ENCODE measurements at places on chromosomes 7 and 10. TPM values are rescaled to one million over a fixed set of nuclear protein-coding genes. Genes with fewer than 3 reads are reported as not detected.
A peak's percentile ranks its signal among the peaks of the same experiment; 100 is the strongest.

Gene CDHR1
- total RNA-seq = not detected

Gene NXPH1
- not detected for total RNA-seq

GRCh38 chr7:151712810-151713125 lies 164.1 kb downstream of the PRKAG2 start:
- H3K27me3 ChIP-seq = no peaks in the 10 kb centered on the region
- no peaks in the 10 kb centered on the region for H3K4me1 ChIP-seq
- H3K36me3 ChIP-seq = no peaks in the 10 kb centered on the region
- DNase-seq = no peak
- H3K4me3 ChIP-seq = no peak overlapping the region

DNA sequence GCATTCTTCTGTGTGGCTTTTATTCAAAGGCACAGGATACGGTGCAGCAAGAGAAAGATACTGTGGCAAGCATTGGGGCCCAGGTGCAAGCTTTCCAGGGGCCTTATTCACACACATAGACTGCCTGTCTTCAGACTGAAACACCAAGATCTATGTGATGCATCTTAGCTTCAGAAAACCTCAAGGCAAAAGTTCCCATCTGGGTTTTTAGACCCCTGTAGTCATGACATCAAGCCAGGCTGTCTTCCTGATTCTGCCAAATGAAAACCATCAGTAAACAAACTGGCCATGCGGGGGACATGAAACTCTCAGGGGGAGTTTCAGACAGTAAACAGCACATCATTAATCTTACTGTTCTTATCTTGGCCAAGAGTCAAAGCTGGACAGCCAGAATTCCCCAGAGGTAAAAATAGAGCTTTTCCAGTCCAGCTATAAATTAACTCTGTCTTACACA lies 9.8 kb downstream of the AGBL3 start:
- H3K36me3 ChIP-seq = no peaks in the 10 kb centered on the region
- H3K27ac ChIP-seq = peak overlapping the region; percentile 85
- no peak for DNase-seq
- H3K4me1 ChIP-seq = peaks cover 85% of the 10 kb centered on the region
- no peaks in the 10 kb centered on the region for H3K27me3 ChIP-seq

- no peak overlapping the region for H3K27ac ChIP-seq
- peaks cover 28% of the 10 kb centered on the region for H3K36me3 ChIP-seq
- no peaks in the 10 kb centered on the region for H3K4me1 ChIP-seq
These were observed 32.9 kb upstream of the FOXL3 start for GRCh38 chr7:256981-257646.

DNA sequence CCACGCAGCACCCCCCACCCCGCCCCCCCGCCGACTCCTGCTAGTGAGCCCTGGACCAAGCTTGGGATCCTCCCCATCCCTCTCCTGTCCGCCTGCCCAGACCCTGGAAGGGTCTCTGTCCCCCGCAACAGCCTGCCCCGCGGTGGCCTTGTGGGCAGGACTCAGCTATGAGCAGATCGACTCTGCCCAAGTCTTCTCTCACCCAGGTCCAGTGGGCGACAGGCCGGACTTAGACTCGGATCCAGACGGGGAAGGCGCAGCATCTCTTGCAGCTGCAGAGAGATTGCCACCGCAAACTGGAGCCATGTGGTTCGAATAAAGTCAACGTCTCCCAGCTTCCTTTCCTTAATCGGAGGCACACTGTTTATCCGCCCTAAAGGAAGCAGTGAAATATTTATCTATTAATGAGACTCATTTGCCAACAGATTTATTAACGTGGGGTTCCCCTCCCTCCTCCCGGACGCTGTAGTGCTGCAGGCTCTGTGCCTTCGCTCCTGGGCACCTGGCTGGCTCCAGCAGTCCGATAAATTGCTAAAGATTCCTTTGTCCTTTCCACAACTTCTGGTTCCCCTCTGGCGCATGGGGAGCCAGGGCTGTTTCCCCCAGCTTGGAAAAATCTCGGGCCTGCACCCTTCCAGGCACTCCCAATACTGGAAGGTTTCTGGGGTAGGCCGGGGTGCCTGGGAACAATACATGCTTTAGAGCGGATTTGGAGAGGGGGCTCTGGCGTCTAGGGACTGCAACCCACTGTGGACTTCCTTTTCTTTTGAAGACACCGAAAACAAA lies 634 bp upstream of the HOXA7 start:
- no peaks in the 10 kb centered on the region for H3K36me3 ChIP-seq
- H3K27ac ChIP-seq = no peak overlapping the region
- DNase-seq = no peak

DNA sequence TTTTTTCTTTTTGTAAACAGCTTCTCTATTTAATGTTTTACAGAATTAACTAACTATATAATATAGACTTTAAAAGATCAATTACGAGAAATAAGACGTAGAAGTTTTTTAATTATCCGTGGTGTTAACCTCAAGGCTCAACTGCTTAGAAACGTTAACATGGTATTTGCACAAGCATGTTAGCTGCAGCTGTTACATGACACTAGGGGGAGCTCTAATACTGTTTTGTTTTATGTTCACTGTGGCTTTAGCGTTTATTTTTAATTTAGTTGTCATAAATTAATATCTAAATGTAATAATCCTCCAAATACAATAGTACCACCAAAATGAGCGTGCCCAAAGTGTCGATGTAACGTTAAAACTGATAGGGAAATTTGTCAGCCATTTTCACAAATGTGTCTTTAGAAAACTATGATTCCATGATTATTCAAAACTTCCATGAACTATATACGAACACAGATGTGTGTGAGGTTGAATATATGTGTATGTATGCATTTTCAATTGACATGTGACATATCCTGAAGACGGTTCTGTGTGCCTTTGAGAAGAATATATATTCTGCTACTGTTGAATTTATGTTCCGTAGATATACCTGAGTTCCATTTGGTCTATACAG lies 828.8 kb upstream of the MBL2 start:
- H3K27ac ChIP-seq = no peak overlapping the region
- no peaks in the 10 kb centered on the region for H3K36me3 ChIP-seq
- H3K4me1 ChIP-seq = no peaks in the 10 kb centered on the region
- peak; percentile 11 for DNase-seq
- no peaks in the 10 kb centered on the region for H3K27me3 ChIP-seq

DNA sequence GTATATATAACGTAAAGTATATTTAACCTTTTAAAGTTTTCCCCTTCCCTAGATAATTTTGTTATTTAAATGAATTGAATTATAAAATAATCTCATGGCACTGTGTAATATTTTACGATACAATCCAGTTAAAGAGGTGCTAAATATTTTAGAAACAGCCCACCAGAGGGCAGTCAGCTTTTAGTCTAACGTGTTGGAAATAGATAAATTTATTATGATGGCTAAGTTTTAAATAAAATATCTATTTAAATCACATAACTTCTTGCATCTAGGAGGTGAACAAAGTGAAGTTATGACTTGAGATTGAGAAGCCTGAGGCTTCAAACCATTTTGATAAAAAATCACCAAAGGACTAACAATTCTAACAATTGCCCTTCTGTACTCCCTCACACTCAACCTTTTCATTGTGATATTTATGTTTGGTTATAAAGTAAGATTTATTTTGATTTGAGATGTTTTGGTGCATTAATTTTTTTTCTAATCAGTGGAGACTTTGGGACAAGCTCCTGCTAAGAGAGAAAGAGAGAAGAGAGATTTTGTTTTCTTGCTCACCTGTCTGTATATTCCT lies 171.5 kb upstream of the SP4 start:
- DNase-seq = peak; percentile 31
- H3K36me3 ChIP-seq = no peaks in the 10 kb centered on the region
- H3K27ac ChIP-seq = no peak overlapping the region
- no peak overlapping the region for H3K4me3 ChIP-seq
- H3K4me1 ChIP-seq = peaks cover 1% of the 10 kb centered on the region
- H3K27me3 ChIP-seq = no peaks in the 10 kb centered on the region

DNA sequence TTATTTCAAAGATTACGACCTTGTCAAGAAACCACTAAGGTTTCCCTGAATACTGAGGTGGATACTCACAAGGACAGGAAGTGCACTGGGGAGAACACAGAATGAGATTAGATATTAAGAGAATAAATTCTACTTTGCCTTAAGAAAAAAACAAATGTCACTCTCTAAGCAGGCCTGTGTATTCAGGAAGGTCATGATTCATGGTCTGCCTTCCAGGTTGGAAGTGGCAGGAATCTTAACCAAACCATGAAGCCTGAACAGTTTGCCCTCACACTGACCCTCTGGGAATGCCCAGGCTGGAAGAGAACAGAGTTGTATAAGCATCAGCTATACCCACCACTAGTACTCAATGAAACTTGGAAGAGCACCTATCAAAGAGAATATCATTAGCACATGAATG lies 227.6 kb downstream of the DGKI start:
- peaks cover 5% of the 10 kb centered on the region for H3K4me1 ChIP-seq
- peaks cover 12% of the 10 kb centered on the region for H3K27me3 ChIP-seq
- no peak for DNase-seq
- H3K4me3 ChIP-seq = no peak overlapping the region
- H3K27ac ChIP-seq = no peak overlapping the region

GRCh38 chr7:90982228-90982627 lies 282.0 kb upstream of the FZD1 start:
- no peak overlapping the region for H3K27ac ChIP-seq
- H3K36me3 ChIP-seq = no peaks in the 10 kb centered on the region
- no peak for DNase-seq
- no peaks in the 10 kb centered on the region for H3K27me3 ChIP-seq
- H3K4me3 ChIP-seq = no peak overlapping the region
- H3K4me1 ChIP-seq = no peaks in the 10 kb centered on the region

GRCh38 chr10:30791197-30791611 lies 161.7 kb upstream of the LYZL2 start:
- no peak for DNase-seq
- H3K36me3 ChIP-seq = no peaks in the 10 kb centered on the region
- no peak overlapping the region for H3K4me3 ChIP-seq
- no peaks in the 10 kb centered on the region for H3K4me1 ChIP-seq

- 0 out of 3 replicates have a peak, but pooled peaks cover 12% of the 10 kb centered on the region for H3K27me3 ChIP-seq
- no peaks in the 10 kb centered on the region for H3K36me3 ChIP-seq
- H3K27ac ChIP-seq = no peak within 1 kb of the TSS
- no peak within 1 kb of the TSS for H3K4me3 ChIP-seq
These were observed at the start of gene SYCE1 for GRCh38 chr10:133565441-133566294. TSS of gene SYCE1 (minus strand) at chr10:133565583. CDS start at chr10:133565529, 54 bp downstream.

All from HepG2 (cell line).